ENCODE measurements at places on chromosomes 4 and X. TPM values are rescaled to one million over a fixed set of nuclear protein-coding genes. Genes with fewer than 3 reads are reported as not detected.

- H3K4me1 ChIP-seq = no peaks in the 10 kb centered on the region
- H3K27me3 ChIP-seq = no peaks in the 10 kb centered on the region
- H3K36me3 ChIP-seq = no peaks in the 10 kb centered on the region
- DNase-seq = no peak
- no peak overlapping the region for H3K27ac ChIP-seq
Measured at GRCh38 chr4:155624478-155624877, 42.2 kb upstream of the GUCY1A1 start.

GRCh38 chr4:112944006-112944405 lies 105.4 kb upstream of the ANK2 start:
- H3K27me3 ChIP-seq = no peaks in the 10 kb centered on the region
- H3K4me1 ChIP-seq = no peaks in the 10 kb centered on the region
- no peak overlapping the region for H3K27ac ChIP-seq
- H3K36me3 ChIP-seq = no peaks in the 10 kb centered on the region
- no peak for DNase-seq

GRCh38 chrX:142711796-142712290 lies 313.9 kb upstream of the SPANXN4 start:
- no peak for DNase-seq
- no peak overlapping the region for H3K4me3 ChIP-seq
- H3K27ac ChIP-seq = no peak overlapping the region
- no peaks in the 10 kb centered on the region for H3K4me1 ChIP-seq
- no peaks in the 10 kb centered on the region for H3K27me3 ChIP-seq

GRCh38 chrX:133375615-133376340 lies 39.5 kb downstream of the GPC4 start:
- no peaks in the 10 kb centered on the region for H3K4me1 ChIP-seq
- no peaks in the 10 kb centered on the region for H3K27me3 ChIP-seq
- no peak for DNase-seq
- no peak overlapping the region for H3K4me3 ChIP-seq
- no peaks in the 10 kb centered on the region for H3K36me3 ChIP-seq

DNA sequence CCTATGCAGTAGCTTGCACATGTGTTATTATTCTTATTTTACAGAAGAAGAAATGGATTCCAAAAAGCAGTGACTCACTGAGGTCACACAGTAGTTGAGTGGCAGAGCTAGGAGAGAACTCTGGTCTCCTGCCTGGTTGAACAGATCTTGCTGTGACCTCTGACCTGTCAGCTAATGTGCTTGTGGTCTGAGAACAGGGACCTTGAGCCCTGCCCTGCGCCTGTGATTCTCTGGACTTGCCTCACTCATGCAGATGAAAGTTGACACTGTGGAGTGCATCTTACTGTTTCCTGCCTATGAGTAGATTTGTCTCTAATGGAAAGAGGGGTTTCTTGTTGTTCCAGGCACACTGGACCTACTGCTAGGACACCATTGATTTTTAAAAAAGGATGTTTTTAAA lies 32.3 kb downstream of the ETNPPL start:
- no peak overlapping the region for H3K4me3 ChIP-seq
- no peak for DNase-seq
- H3K4me1 ChIP-seq = no peaks in the 10 kb centered on the region
- no peak overlapping the region for H3K27ac ChIP-seq

- H3K4me3 ChIP-seq = peak overlapping the region; percentile 23
- DNase-seq = no peak
- no peaks in the 10 kb centered on the region for H3K36me3 ChIP-seq
- H3K27me3 ChIP-seq = no peaks in the 10 kb centered on the region
- no peaks in the 10 kb centered on the region for H3K4me1 ChIP-seq
- H3K27ac ChIP-seq = no peak overlapping the region
Measured at GRCh38 chr4:151673908-151674520, 86.8 kb downstream of the GATB start.

- H3K36me3 ChIP-seq = no peaks in the 10 kb centered on the region
- DNase-seq = no peak
- no peak overlapping the region for H3K4me3 ChIP-seq
- no peak overlapping the region for H3K27ac ChIP-seq
Measured at GRCh38 chr4:67556436-67556835, 2.1 kb upstream of the STAP1 start.

GRCh38 chr4:153522802-153523094 lies 56.6 kb downstream of the TMEM131L start:
- peaks cover 40% of the 10 kb centered on the region for H3K4me1 ChIP-seq
- H3K27me3 ChIP-seq = no peaks in the 10 kb centered on the region
- peak overlapping the region; percentile 60 for H3K27ac ChIP-seq
- no peaks in the 10 kb centered on the region for H3K36me3 ChIP-seq

- no peak overlapping the region for H3K27ac ChIP-seq
- peaks cover 4% of the 10 kb centered on the region for H3K27me3 ChIP-seq
- H3K36me3 ChIP-seq = no peaks in the 10 kb centered on the region
Measured at GRCh38 chr4:125750828-125751466, 436.2 kb downstream of the FAT4 start.

DNA sequence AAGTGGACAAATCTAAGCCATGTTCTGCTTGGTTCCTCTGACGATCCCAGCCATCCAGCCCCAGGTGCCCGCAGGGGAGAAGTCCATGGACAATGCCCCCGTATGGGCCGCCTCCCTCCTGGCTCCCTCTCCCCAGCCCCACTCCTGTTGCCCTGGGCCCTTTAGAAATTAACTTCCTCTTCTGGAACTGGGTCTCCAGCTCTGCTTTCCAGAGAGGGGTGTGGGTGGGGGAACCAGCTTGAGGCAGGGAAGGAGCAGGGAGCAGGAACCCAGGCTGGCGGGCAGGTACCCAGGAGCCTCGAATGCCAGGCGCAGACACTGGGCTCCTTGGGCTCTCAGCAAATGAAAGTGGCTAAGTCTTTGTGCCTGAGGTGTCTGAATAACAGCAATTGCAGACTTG lies 12.7 kb upstream of the ABLIM2 start:
- H3K4me3 ChIP-seq = no peak overlapping the region
- H3K36me3 ChIP-seq = no peaks in the 10 kb centered on the region

Gene RAI2
- 5.3 TPM for total RNA-seq

Gene GAGE12E
- not detected for total RNA-seq

Gene SYTL5
- total RNA-seq = 1.2 TPM

Gene NAP1L2
- 2.6 TPM for total RNA-seq

Gene JCHAIN
- total RNA-seq = 9.3 TPM

Gene TSPAN5
- 0.23 TPM for total RNA-seq
